MG63 (cell line): ENCODE measurements at places on chromosomes 4 and X. TPM values are rescaled to one million over a fixed set of nuclear protein-coding genes. Genes with fewer than 3 reads are reported as not detected.

Gene P2RY8
- not detected in 2 replicates for total RNA-seq

Gene MTNR1A
- not detected in 2 replicates for total RNA-seq

Gene MAML3
- 0.12 and 0.13 TPM in 2 replicates for total RNA-seq

Gene NAP1L2
- 0.10 and 0.13 TPM in 2 replicates for total RNA-seq

Gene PHEX
- 0.05 and 0.20 TPM in 2 replicates for total RNA-seq

Gene LETM1
- 31.7 and 49.4 TPM in 2 replicates for total RNA-seq

Gene FGFBP1
- total RNA-seq = not detected in 2 replicates

Gene SRPX2
- 11.1 and 12.0 TPM in 2 replicates for total RNA-seq

Gene TGIF2LX
- not detected in 2 replicates for total RNA-seq

Gene GEMIN8
- 12.4 and 14.6 TPM in 2 replicates for total RNA-seq

DNA sequence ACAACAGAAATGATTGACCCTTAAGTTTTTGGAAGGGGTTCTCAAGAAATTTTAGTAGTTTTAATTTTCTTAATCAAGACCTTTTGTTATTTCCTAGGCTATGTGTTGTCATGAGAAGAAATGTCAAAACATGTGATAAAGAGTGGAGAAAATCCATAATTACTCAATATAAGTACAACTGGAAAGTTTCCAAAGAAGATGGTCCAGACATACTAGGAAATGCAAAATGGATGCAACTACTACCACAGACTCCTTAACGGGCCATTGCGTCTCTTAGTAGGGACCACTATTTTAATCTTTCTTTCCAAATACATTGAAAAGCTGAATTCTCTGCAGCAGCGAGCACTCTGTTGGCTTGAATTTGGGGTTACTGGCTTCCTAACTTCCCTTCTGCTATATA, 148.8 kb downstream of the NWD2 start:
- DNase-seq = no peak

- DNase-seq = no peak
Observed at GRCh38 chr4:141153751-141154510, 20.7 kb upstream of the RNF150 start.

DNA sequence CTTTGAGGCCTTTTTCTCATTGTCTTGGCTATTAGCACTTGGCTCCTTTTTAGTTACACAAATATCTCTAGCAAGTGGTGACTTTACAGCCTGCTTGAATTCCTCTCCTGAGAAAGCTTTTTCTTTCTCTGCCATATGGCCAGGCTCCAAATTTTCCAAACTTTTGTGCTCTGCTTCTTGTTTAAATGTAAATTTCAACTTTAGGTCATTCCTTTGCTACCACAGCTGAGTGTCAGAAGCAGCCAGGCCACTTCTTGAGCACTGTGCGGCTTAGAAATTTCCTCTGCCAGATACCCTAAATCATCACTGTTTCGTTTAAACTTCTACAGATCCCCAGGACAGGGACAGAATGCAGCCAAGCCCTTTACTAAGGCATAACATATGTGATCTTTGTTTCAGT, 222.4 kb downstream of the FBXO8 start:
- no peak for DNase-seq

DNA sequence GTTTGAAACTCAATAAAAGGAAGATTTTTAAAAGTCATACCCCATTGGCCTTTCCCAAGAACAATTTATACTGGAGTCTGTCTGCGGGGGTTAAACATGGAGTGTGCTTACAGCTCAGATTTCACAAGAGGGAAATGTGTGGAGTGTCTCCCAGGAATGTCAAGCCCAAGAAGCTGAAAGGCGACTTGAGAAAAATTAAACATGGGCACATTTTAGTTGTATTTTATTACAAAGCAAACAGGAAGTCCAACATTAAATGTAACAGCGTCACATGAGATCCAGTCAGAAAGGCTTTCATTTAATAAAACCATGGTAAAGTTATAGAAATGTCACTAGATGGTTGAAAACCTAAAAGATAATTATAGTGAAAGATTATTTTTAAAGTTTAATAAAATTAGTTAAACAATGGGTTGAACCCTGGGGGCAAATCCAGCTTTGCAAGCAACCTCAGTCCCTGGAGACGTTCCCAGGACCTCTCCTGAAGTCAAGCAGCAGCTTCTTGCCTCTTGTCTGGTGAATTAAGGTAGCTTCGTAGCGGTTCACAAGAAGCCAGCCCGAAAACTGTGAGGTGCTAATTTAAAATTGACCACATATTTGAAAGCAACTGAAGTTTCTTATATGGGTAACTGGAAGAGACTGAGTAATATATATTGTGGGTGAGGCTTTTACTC, 168.4 kb upstream of the EDNRA start:
- no peak for DNase-seq

GRCh38 chr4:6655924-6656323, 15.4 kb downstream of the MRFAP1 start:
- DNase-seq = no peak

- DNase-seq = no peak
Observed at GRCh38 chrX:126723881-126724280, 95.6 kb upstream of the PRR32 start.

GRCh38 chrX:118627084-118627758, 100.2 kb upstream of the IL13RA1 start:
- no peak for DNase-seq

DNA sequence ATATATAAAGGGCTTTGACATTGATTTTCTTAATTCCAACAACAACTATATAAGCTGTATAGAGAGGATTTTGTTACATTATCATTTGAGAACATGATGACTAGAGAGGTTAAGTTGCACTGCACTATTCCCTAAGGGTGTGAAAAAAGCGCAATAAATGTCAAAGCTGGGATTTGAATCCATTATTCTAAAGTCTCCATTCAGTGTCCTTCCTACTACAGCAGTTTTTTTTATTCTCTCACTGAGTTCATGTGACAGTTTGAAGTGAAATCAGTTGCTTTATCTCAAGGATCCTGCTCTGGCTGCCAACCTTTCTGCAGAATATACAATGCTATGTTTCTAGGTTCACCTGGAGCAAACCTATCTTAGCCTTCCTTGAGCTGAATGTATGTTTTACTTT, 177.5 kb downstream of the ANKRD50 start:
- DNase-seq = no peak

DNA sequence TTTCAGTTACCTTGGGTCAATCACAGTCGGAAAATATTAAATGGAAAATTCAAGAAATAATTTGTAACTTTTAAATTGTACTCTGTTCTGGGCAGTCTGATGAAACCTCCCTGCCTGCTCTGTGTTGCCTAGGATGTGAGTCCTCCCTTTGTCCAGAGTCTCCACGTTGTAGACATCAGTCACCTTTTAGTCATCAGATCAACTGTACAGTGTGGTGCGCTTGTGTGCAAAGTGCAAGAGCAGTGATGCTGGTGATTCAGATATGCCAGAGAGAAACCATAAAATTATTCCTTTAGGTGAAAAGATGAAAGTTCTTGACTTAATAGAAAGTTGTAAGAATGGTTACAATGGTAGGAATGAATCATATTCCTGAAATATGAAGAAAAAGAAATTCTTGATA, 1.4 kb downstream of the SPATA4 start:
- peak; percentile 26 for DNase-seq

GRCh38 chrX:47321823-47322371, 48.5 kb upstream of the ZNF157 start:
- no peak for DNase-seq

DNA sequence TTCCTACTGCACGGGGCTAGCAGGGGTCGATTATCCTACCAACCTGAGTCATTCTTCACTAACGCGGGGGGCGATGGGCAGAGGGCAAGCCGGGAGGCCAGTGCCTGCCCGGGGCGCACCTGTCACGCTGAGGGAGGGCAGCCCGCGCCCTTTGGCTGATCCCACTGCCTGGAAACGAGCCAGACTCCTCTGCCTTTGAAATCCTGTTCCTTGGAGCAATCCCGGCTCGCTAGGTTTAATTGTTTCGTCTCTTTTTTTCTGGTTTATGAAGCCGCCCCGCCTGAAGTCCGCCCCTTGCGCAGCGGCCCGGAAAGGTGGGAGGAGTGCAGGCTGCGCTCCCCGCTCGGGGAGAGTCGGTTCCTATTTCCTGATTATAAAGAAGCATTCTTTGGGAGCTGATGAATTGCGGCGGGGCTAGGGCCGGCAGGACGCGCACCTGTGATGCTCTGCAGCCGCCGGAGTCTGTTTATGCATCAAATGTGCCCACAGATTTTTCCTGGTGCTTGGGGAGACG, 484.2 kb downstream of the BCOR start:
- peak; percentile 13 for DNase-seq

DNA sequence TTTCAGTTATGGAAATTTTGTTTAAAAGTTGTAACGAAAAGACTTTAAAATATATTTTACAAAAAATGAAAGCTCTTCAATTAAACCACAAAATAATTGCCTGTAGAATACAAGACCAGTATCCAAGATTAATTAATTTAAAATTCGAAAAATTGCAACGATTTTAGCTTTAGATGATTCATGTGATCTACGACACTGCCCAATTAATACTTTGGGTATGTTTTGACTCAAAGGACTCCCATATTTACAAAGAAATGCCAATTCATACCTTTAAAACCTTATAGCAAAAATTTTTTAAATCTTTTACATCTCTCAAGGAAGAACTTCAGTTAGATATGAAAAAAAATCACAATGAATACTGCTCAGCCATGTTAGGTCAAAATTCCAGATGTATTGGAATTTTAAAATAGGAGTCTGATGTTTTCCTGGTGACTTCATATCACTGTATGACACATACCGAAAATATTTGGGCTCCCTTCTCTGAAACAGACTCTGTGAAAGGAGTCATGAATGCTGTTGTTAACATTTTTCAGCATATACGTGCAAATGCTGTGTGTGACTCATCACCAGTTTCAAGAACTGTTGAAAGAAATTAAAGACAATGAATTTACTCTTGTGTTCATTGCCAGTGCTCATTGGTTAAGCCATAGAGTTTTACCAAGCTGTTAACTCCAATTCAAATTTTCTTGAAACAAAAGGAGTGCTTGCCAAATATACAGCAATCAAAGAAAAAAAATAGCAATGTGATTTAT, 13.8 kb upstream of the SMS start:
- DNase-seq = peak; percentile 35

DNA sequence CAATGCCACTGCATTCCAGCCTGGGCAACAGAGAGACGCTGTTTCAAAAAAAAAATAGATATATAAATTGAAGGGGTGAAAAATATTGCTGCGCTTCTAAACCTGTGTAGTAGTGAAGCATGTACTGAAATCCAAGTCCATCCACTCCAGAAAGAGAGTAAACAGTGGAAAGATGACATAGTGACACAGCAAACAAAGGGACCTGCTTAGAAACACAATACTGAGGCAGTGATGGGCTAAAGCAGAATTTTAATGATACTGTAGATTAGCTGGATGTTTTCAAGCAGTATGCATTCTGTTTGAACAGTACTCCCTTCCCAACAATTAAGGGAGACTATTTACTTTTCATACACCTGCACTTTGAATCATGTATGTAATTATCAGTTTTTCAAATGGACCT, 42.5 kb downstream of the TFDP3 start:
- no peak for DNase-seq

- no peak for DNase-seq
Observed at GRCh38 chr4:13539619-13540445, 4.5 kb downstream of the NKX3-2 start.

DNA sequence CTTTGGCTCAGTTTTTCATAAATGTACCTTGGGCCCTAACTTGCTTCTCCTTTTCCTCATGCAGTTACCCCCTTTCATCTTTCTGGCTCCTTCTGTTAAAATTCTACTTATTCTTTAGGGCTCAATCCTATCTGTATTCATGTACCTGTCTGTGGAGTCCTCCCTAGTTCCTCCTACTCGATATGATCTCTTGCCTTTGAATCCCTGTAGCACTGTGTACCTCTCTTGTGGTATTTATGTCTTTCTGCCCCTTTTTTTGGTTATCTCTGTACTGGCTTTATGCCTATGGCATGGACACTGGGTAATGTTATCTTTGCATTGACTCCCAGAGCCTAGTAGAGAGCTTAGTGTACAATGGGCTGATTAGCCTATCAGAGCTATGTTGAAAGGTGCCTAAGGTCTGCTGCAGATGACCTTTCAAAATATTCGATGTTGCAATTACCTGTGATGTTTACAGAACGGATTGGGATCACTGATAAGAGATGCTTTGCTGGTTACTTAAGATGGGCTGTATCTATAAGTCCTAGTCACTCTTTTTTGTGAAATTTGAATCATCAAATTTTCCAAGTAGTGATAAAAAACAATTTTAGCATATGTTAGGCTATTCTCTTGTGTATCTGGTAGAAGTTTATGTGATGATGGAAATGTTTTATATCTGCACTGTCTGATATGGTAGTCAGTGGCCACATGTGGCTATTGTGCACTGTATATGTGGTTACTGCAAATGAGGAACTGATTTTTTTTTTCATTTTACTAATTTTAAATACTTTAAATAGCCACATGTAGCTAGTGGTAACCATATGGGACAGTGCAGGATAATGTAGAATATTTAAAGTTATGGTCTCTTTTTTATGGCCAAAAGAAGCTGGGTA, 33.5 kb downstream of the TMEM164 start:
- no peak for DNase-seq

DNA sequence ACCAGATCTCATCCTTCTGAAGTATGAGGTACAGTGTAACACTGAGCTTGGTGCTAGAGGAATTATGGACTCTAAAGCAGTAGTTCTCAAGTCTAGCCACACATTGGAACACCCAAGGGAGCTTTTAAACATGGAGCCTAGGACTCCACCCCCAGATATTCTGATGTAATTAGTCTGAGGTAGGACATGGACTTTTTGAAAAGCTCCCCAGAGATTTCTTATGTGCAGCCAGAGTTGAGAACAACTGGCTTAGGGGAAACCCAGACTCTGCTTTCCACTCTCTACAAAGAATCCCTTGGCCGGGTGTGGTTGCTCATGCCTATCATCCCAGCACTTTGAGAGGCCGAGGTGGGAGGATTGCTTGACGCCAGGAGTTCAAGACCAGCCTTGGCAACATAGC, 11.6 kb upstream of the GDPD2 start:
- no peak for DNase-seq

GRCh38 chr4:88033309-88033708, 25.9 kb downstream of the PKD2 start:
- DNase-seq = no peak

DNA sequence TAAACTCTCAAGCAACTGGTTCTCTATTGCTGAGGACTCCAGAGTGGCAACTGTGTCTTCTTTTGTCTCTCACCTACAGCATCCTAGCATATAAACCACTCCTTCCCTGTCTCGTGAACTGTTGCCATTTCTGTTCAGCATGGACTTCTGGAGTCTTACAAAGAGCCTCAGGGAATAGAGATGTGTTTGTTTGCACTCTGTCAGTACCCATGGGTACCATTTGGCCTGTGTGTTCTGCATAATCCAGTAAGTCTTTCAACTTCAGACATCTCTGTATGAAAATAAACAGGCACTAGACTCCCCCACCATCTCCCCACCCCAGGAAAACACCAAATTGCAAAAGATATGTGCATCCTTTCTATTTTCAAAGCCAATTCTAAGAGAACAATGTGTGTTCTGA, 1351.6 kb upstream of the PABPC4L start:
- no peak for DNase-seq

DNA sequence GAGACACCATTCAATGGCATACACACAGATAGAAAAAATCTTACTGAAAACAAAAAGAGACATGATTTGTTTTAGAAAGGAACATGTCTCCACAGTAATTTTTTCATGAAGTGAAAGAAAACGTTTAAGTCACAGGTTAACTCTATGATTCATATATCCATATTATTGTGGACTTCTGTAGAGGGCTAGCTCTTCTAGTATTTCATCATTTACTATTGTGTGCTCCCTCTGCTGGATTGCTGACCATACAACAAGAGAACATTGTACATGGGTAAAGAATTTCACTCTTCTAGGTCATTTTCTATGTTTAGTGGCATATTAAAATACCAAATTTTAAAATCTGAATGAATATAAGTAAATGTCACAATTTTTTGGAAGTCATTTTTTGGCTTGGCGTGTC, 91.8 kb upstream of the POU3F4 start:
- no peak for DNase-seq

- no peak for DNase-seq
Observed at GRCh38 chr4:122476745-122477144, 20.2 kb upstream of the IL2 start.
